ENCODE measurements at places on chromosomes 16 and 17.

GRCh38 chr17:83125515-83126274 is 46.3 kb downstream of the METRNL start:
- H3K27ac ChIP-seq: peak overlapping the region; percentile 60
- no peak overlapping the region for H3K4me3 ChIP-seq
- DNase-seq: peak; percentile 7
- H3K36me3 ChIP-seq: peaks cover 3% of the 10 kb centered on the region

- no peak overlapping the region for H3K27ac ChIP-seq
- no peak for DNase-seq
- no peaks in the 10 kb centered on the region for H3K36me3 ChIP-seq
- H3K4me1 ChIP-seq: peaks cover 27% of the 10 kb centered on the region
- H3K27me3 ChIP-seq: no peaks in the 10 kb centered on the region
- H3K4me3 ChIP-seq: no peak overlapping the region
Measured at GRCh38 chr16:14097182-14097959, 26.3 kb downstream of the MRTFB start.

GRCh38 chr16:2426941-2427361 is 2.3 kb upstream of the CCNF start:
- no peak for DNase-seq
- no peak overlapping the region for H3K27ac ChIP-seq
- no peak overlapping the region for H3K4me3 ChIP-seq
- H3K4me1 ChIP-seq: peaks cover 13% of the 10 kb centered on the region
- no peaks in the 10 kb centered on the region for H3K36me3 ChIP-seq

- no peak for DNase-seq
- peaks cover 14% of the 10 kb centered on the region for H3K4me1 ChIP-seq
- no peaks in the 10 kb centered on the region for H3K27me3 ChIP-seq
- H3K36me3 ChIP-seq: no peaks in the 10 kb centered on the region
- peak overlapping the region; percentile 81 for H3K27ac ChIP-seq
Measured at GRCh38 chr16:57446531-57447185, 527 bp downstream of the CIAPIN1 start.

GRCh38 chr17:19248928-19249574 is 11.9 kb downstream of the EPN2 start:
- peaks cover 6% of the 10 kb centered on the region for H3K36me3 ChIP-seq
- H3K27me3 ChIP-seq: peaks cover 25% of the 10 kb centered on the region
- H3K27ac ChIP-seq: no peak overlapping the region
- no peak for DNase-seq
- H3K4me3 ChIP-seq: no peak overlapping the region

DNA sequence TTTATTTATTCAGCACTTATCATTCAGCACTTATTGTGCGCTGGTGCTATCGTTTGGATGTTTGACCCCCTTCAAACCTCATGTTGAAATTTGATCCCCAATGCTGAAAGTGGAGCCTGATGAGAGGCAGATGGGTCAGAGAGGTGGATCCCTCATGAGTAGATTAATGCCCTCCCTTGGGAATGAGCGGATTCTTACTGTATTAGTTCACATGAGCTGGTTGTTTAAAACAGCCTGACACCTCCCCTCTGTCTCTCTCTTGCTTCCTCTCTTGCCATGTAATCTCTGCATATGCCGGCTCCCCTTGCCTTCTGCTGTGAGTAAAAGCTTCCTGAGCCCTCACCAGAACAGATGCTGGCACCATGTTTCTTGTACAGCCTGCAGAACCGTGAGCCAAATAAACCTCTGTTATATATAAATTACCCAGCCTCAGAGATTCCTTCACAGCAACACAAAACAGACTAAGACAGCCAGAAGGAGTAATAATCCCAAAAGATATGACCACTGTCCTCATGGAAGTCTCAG is 111.1 kb downstream of the CACNG3 start:
- no peaks in the 10 kb centered on the region for H3K36me3 ChIP-seq
- H3K4me3 ChIP-seq: no peak overlapping the region
- no peaks in the 10 kb centered on the region for H3K4me1 ChIP-seq
- no peak for DNase-seq
- peaks cover 34% of the 10 kb centered on the region for H3K27me3 ChIP-seq
- no peak overlapping the region for H3K27ac ChIP-seq

- H3K27me3 ChIP-seq: peaks cover 11% of the 10 kb centered on the region
- H3K36me3 ChIP-seq: no peaks in the 10 kb centered on the region
- no peak for DNase-seq
Measured at GRCh38 chr17:33324736-33325135, 31.6 kb upstream of the ASIC2 start.

Data from T-helper 17 cell (primary cell).